ENCODE measurements at places on chromosomes 4 and X.

DNA sequence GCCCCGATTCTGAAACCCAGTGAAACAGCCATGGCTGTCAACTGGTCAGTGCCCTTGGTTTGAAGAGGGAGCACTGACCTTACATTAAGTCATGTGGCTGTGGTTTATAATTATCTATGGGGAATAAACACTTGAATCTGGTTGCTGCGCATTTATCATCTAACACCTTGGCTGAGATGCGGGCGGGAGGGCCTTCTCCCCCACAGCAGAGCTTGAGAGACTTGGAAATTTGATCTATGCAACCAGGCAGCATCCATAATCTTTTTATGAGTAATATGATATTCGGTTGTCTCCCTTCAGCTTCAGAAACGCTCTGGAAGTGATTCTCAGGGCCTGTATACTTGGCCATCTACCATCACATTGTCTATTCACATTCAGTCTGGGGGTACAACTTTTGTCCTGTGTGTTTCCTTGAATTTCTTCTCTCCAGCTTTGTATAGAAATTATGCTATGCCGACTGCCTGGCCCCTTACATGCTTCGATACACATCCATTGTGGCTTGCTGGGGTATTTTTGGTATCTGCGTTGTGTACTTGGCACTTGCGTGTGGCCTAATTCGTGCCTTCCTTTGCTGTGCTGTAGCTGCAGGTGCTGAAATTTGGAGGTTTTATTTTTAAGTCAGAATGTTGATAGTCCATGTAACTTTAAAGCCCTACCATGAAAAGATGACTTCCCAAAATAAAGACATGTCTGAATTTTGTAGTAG is 321.6 kb downstream of the ARHGAP10 start:
- no peak for DNase-seq

- DNase-seq = no peak
Measured at GRCh38 chr4:791898-792625, 33.9 kb downstream of the CPLX1 start.

- no peak for DNase-seq
Measured at GRCh38 chr4:52750819-52751486, at the start of gene ERVMER34-1. ERVMER34-1 (minus strand) TSS chr4:52751425; CDS start chr4:52745520, 5,905 bp downstream.

- no peak for DNase-seq
Measured at GRCh38 chr4:103778221-103778620, 58.4 kb upstream of the TACR3 start.

- no peak for DNase-seq
Measured at GRCh38 chr4:2932951-2933565, 30.1 kb downstream of the NOP14 start.

DNA sequence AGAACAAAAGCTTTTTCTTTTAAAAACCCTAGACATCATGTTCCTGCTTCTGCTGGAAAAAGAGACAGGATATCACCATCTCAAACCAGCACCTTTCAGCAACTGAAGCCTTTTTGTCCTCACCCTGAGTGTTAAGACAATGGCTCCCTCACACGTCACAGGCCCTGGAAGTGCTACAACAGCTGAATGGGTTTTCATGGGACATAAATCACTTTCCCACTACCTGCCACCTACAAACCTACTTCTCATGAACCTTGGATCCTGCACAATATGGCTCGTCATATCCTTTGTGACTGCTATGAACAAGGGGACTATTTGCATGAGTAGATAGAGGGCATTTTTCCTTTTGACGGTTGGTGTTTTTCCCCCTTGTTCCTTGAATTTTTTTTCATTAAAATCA is 93.6 kb downstream of the TSPAN5 start:
- no peak for DNase-seq

DNA sequence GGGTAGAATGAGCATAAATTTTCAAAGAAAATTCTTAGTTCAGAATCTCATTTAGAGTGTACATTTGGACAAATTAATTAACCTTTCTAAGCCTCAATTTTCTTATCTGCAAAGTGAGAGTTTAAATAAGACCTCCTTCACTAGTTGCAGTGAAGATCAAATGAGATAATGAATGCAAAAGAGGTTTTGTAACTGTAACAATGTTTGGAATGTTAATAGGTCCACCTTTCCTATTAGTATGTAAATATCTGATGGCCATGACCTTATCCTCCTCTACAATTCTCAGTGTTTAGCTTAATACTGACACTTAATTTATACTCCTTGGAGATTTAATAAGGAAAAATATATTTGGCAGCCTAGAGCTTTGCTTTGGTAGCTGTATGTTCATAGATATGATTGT is 138.8 kb downstream of the GABRG1 start:
- no peak for DNase-seq

DNA sequence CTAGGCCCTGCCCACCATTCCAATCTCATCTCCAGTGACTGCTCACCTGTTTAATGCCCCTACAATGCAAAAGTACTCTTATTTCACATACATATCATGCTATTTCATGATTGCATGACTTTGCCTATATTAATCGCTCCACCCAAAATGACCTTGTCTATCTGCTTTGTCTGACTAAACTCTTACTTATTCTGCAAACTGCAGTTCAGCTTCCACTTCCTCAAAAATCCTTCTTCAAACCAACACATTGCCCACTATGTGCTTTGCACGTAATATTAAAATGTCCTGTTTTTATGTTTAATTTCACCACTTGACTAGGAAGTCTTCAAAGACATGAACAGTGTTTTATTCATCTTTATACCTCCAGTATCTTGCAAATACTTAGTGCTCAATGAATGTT is 229.6 kb downstream of the OPHN1 start:
- no peak for DNase-seq

DNA sequence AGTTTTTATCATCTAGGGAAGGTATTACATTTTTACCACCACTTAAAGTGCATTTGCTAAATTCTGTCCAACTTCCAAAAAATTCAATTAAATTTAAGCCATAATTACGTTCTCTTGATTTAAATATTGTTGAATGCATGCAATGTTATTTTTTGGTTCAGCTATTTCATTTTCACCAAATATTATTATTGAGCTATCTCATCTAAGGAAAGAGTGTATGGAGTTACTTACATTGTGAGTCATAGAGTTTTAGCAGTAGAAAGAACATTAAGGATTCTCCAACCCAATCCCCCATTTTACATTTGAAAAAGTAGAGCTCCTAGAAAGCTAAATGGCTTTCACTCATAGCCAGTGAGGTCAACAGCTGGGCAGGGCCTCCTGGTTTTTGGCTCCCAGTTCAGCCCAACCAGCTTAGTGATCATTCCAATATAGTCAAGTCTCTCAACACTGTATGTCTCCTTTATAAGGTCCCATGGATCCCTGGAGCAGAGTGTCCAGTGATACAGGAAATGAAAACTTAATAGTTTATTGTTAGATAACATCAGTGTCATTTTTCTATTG is 60.5 kb downstream of the NDNF start:
- no peak for DNase-seq

- DNase-seq = no peak
Measured at GRCh38 chr4:78684325-78685079, 91.6 kb upstream of the BMP2K start.

DNA sequence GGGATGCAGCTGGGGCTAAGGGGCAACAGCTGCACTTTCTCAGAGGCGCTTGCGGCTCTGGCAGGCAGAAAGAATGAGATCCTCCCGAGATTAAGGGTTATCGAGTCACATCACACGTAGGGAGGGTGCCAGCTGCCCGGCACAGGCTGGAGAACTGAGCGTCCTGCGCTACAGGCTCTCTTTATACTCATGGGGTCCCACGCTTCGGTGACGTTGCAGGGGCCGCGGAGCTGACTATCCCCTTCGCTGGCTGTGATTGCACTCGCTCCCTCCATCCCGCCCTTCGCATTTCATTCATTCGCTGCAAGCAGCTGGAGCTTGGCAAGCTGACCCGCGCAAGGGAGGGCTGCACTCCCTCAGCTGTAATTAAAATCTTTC is at the start of gene TACR3:
Gene TACR3 (minus strand): TSS at position 156 of the 378 bp plus-strand sequence. CDS start 310 bp downstream, outside the sequence.
- no peak for DNase-seq

DNA sequence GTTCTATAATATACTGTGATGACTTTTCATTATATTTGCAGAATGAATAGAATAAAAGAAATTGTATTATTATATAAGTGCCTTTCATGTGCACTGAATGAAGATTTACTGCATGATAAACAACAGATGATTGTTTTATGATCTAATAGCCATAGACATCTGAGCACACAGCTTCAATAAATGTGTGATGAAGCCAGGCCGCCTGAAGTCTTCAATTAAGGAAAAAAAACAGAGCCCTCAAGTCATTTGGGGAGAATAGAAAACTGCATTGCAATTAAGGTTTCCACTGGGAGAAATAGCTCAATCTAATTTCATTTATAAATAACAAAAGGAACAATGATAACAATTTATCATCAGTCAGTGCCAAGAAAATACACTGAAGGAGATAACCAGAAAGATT is 955.2 kb downstream of the FSTL5 start:
- no peak for DNase-seq

DNA sequence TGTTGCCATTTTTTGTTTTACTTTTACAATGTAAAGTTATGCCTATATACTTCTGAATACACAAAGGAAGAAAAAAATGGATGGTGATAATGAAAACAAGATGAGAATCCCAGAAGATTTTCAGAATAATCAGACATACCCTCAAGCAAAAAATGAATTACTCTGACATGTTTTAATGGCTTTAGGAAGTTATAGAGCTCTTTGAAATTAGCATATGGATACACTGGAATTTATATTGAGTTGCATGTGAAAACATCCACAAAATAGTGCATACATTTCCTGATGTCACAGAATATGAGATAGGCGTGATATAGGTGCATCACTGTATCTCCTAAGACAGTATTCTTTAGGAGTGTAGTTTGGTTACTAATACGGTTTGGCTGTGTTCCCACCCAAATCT is 351.3 kb downstream of the SLC7A11 start:
- DNase-seq = no peak

DNA sequence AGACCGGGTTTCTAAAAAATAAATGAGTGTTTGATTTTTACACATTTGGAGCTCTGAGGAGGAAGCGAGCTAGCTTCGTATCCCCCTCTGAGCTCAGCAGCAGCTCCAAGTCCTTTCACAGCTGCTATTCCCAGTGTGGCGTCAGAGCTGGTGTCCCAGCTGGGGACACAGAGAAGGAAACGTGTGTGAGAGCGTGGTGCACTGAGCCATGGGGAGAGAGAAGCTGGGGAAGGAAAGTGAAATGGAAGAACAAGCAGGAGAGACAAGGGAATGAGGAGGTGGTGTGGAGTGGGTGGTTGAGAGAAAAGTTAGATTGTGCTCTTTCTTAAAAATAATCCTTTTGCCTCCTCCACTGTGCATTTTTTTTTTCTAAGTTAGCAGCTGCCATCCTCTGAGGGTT is 79.5 kb upstream of the SLC4A4 start:
- DNase-seq = no peak

DNA sequence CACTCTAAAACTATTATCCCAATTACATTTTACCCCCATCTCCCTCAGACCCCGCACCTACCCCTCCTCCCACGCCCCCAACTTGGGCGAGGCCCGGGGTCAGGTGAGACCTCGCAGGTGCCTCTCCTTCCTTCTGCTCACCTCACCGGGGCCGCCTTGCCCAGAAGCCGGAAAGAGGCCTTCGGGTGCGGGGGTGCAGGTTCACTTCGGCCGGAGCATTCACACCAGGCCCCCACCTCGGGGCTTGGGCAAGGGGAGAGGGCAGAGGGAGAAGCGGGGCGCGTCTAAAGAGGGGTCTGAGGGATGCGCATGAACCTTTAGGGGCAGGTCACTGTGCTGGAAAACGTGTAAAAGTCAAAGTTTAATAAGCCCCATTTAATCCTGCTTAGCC is 427 bp downstream of the ZNF182 start:
- no peak for DNase-seq

DNA sequence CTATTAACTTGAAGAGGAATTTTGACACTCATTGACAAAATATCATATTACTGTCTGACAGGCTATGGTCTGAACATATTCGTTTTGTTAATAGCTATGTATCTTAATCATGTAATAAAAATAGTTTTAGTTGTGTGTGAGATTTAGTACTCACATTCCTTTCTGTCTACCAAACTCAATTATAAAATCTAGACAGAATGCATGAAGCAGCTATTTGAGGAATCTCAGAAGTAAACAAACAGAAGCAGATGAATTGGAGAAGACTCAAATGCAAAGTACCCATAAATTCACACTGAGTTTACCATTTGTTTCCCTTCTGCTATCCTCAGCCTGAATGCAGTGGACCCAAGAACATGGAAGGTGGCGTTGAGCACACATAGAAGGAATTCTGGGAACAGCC is 841.6 kb upstream of the AADAT start:
- no peak for DNase-seq

GRCh38 chrX:38678821-38679220 is 117.5 kb downstream of the TSPAN7 start:
- DNase-seq = no peak

DNA sequence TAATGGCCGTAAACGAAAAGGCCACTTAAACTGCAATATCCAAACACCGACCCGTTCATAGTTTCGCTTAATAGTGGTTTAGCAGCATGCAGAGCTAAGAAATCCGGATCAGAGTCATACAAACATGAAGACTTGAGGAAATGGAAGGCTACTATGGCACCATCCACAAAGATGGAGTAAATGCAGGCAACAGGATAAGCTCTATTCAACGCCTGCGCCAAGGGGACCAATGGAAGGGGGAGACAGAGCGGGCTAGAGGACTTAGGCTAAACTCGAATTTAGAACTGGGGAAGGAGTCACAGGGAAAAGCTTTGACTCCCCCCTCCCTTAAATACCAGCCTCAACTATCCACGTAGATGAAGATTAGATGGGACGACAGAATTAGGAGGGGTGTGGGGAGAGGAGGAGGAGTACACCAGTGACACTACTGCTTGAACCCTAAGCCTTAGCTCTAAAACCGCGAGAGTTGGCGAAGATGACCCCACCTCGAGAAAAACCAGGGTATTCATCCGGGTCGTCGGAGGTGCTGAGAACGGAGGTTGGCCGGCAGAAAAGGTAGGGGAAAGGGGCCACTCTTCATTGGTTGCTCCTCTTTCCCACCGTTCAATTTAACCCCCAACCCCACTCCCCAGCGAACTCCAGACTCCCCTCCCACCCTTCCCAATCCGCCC is 3.5 kb downstream of the HUWE1 start:
- no peak for DNase-seq

- DNase-seq = no peak
Measured at GRCh38 chrX:107454302-107454701, 4.8 kb downstream of the FRMPD3 start.

DNA sequence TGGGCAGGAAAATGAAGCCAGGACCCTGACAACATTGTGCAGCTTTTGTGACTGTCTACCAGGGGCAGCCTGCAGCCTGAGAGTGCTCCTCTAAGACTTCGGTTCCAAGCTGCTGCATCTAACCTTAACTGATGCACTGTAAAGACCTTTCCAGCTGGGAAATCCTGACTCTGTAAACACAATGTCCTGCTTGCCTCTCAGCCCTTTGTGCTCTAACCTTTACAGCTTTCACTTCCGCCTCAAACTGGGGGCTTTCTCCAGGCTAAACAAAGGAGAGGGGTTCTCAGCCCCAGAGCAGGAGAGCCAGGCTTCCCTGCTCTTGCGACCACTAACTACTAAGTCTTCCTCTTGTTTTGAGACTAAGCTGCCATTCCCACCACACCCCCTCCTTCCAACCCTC is 19.3 kb upstream of the RASL11B start:
- no peak for DNase-seq
